Stimulated activated CD4-positive, alpha-beta T cell treated with anti-CD3 and anti-CD28 coated beads, Interleukin-4, amount 100 ng/mL, for 4 hours (primary cell): ENCODE measurements at places on chromosomes 16 and 17.

GRCh38 chr17:66985338-66986237 lies 21.1 kb downstream of the CACNG4 start:
- DNase-seq: no peak

DNA sequence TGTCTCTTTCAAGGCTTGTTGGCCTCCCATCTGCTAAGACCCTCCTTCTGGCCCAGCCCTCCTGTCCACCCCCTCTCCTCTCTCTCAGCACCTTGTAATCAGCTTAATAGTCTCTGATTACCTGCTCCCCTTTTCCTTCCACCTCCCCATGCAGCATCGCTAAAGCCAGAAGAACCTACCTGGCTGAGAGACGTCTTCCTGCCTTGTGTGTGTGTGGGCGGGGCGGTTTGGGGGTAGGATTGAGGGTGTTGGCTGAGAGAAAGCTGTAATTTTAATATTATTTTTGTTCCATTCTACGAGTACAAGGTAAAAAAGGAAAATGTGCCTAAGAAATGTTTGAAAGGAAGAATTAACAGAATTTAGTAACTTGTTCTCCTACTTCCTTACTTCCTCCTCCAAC lies 3.4 kb downstream of the DNAH9 start:
- no peak for DNase-seq

DNA sequence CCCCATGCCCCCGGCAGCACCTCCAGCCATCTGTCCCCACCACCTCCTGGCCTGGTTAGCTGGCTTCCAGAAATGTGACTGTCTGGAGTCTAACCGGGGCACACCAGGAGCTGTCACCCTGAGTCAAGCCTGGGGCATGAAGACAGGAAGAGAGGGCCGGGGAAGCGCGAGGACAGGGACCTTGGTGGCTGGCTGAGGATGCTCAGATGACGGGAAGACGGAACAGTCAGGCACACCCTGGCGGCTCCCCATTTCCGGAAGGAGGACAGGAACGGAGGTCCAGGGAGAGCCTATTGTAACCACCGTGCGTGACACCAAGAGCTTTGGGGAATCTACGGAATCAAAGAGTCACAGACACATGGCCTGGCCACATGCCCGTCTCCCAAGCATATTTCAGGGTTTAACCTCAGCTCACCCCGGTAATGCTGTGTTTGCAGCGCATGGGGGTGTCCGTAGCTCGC lies 51.7 kb downstream of the SDK2 start:
- peak; percentile 10 for DNase-seq

DNA sequence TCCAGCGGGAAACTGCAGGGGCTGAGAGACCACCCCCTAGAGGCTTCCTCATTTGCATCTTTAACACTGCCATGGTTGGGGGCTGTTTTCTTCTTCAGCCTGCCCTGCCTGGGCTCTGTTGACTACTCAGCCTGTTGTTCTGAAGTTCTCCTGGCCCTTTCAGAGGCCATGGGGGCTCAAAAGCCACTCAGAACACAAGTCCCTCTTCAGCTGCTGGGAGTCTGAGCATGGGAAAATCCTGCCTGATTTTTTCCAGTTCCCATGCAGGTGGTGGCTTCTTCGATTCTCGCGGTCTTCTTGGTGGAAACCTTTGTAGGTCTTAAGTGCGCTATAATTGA lies 36.3 kb downstream of the PLCG2 start:
- no peak for DNase-seq

GRCh38 chr17:38920374-38921291 lies 4.8 kb upstream of the LASP1NB start:
- DNase-seq: no peak

GRCh38 chr16:86540894-86541293 lies 14.1 kb downstream of the MTHFSD start:
- DNase-seq: no peak

DNA sequence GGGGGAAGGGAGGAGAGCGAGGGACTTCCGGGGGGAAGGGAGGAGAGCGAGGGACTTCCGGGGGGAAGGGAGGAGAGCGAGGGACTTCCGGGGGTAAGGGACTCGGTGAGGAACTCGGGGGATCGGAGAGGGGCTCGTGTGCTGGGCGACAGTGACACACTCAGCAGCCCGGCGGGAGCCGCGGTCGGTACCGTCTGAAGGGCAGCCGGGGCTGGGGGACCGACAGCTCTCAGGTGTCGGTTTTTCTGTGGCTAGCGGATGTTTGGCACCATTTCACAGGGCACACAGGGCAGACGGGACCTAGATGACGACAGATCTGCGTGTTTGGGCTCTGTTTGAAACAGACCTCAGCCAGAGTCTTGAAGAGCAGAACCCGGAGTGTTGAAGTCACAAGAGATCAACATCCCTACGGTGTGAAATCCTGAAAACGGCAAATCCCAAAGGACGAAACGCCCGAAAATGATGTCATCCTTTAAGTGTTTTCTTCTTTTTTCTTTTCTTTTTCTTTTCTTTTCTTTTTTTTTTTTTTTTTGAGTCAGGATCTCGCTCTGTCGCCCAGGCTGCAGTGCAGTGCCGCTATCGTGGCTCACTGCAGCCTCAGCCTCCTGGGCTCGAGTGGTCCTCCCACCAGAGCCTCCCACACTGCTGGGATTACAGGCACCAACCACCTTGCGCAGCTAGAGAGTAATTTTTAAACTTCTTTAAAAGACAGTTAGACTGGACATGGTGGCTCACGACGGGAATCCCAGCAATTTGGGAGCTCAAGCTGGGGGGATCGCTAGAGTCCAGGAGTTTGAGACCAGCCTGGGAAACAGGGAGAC lies 23.9 kb downstream of the ZNF778 start:
- peak; percentile 61 for DNase-seq

- no peak for DNase-seq
Measured at GRCh38 chr17:17668775-17669579, 12.3 kb upstream of the RAI1 start.

DNA sequence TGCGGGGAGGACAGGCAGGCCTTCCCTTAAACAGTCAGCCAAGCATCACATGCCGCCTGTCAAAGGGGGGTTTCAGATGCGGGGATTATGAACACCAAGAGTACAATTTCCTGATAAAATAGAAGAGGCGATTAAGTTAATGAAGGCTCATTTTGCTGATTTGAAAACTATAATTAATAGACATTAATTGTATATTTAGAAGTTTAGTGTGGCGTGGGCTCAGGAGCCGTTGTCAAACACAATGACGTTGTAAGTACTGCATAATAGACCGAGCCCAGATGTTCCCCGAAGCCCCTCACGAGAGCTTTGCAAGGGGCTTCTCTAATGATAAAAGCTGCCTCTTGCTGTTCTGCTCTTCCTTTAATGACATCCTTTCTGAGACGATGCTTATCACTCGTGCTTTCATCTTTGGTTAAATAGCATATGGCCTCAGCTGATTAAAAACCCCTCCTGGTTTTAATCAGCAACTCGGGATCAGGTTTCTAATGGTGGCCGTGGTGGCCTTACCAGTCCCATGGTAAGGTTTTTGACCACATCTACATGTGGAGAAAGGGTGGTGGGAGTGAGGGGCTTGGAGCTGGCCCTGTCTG lies 28.2 kb downstream of the SNX20 start:
- no peak for DNase-seq

DNA sequence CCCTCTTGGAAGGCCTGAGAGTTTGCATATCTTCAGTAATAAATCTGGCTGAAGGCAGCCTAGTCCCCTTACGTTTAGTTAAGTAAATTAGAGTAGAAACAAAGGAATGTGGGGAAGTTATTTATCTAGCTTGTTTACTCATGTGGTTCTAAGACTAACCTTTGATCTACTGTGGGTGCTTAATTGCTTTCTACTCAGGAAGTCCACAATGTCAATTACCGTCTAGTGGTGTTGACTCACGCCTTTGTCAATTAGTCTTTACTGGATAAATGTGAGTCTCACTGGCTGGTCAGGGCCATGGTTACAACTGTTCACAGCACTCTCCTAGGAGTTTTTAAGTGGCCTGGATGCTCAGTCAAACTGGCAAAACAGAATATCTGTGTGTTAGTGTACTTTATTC lies 2338.4 kb downstream of the TP53TG3F start:
- no peak for DNase-seq

- peak; percentile 12 for DNase-seq
Measured at GRCh38 chr16:11342021-11342855, 3.0 kb upstream of the RMI2 start.

GRCh38 chr16:6725634-6726331 lies 606.9 kb upstream of the RBFOX1 start:
- no peak for DNase-seq

DNA sequence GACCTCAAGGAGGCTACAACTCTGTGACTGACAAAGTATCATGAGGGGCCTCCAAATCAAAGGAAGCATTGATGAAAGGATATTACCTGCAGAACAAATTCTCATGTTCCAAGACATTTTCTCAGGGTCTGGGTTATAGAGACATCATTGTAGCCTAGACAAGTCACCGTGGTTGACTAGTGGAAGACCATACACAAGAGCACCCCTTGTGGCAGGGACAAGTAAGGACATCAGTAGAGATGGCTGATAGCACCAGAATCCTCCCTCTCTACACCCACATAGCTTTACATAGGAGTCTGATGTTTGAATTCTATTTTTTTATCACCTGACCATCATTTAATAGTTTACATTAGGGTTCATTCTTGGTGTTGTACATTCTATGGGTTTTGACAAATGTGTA lies 32.5 kb upstream of the CDH8 start:
- no peak for DNase-seq

GRCh38 chr16:83400234-83400633 lies 407.5 kb upstream of the HSBP1 start:
- DNase-seq: no peak

DNA sequence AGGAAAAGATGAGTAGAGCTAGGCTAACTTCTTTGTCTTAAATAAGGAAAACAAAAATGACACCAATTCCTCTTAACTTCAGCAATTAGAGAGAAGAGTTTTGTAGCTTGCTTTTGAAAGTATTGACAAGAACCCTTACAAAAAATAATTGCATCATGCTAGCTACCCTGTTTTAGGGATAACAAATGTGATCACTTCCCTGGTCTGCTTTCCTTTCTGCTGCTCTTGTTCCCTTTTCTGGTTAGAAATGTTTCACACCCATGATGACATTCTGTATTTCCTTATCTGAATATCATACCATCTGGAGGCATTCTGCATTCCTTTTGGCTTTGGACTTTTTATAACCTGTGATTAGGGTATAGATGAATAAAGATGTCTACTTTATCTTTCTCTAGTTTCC lies 9.9 kb upstream of the SMIM36 start:
- DNase-seq: no peak

- DNase-seq: no peak
Measured at GRCh38 chr17:35801583-35802224, 6.3 kb upstream of the MMP28 start.
